Lower lobe of right lung (tissue), 2 donors: ENCODE measurements at places on chromosomes 1 and 21.

- no peak for DNase-seq
These were observed 135.4 kb downstream of the PROX1 start for GRCh38 chr1:214123061-214123784.

GRCh38 chr1:109454497-109455133 is 11.7 kb upstream of the SYPL2 start:
- no peak for DNase-seq

DNA sequence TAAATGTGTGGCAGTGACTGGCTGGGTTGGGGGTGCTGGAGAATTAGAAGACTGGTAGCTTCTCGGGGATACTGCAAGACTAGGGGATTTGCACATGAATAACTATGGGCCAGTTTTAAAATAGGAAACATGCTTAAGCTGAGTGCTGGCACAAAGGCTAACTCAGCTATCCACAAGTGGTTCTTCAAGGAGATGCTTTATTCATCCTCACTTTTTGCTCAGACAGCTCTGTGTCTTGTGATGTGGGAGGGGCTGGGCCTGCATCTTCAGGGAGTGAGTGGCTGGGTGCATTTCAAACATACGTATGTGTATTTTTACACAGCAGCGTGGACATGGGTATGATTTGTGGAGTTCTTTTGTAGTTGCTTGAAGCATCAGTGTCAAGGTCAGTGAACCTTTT is 2.3 kb downstream of the COQ8A start:
- DNase-seq, result no peak

- DNase-seq, result no peak
These were observed 3.6 kb downstream of the PAX7 start for GRCh38 chr1:18634276-18634675.

DNA sequence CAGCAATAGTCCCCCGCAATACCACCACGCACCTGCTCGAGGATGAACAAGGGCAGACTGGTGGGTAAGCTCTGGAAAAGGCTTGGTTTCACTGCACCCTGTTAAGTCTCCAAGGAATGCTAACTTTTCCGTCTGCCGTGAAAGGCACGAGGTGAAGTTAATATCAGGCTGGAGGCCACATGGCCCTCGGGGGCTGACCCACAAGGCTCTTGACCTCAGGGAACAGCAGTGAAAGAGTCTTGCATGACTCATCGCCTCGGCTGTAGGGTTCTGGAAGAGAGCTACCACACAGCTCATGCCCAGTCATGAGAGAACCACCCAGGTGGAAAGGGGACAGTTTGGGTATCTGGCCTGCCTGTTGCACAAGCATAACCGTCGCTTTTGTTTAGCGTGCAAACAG is 24.7 kb downstream of the SCCPDH start:
- DNase-seq, result no peak

GRCh38 chr1:203954788-203955552 is 93.6 kb downstream of the SNRPE start:
- DNase-seq, result no peak

- DNase-seq, result no peak
These were observed 12.2 kb upstream of the ACADM start for GRCh38 chr1:75712306-75712705.

DNA sequence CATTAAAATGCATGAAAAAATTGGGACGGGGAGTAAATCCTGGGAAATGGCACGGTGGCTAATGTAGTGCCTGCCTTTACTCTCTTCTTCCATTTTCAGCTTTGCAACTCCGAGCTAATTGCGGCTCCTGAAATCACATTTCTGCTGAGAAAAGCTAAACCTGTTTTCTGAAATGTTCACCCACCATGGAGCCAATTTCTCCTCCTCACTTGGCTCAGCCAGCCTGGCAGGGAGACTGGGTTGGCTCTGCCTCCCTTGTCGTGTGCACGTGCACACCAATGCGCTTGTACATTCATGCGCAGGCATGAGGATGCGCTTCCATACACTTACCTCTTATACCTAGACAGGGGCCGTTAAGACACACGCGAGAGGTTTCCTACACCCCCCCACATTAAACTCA is 165.4 kb downstream of the PLXNA2 start:
- no peak for DNase-seq

DNA sequence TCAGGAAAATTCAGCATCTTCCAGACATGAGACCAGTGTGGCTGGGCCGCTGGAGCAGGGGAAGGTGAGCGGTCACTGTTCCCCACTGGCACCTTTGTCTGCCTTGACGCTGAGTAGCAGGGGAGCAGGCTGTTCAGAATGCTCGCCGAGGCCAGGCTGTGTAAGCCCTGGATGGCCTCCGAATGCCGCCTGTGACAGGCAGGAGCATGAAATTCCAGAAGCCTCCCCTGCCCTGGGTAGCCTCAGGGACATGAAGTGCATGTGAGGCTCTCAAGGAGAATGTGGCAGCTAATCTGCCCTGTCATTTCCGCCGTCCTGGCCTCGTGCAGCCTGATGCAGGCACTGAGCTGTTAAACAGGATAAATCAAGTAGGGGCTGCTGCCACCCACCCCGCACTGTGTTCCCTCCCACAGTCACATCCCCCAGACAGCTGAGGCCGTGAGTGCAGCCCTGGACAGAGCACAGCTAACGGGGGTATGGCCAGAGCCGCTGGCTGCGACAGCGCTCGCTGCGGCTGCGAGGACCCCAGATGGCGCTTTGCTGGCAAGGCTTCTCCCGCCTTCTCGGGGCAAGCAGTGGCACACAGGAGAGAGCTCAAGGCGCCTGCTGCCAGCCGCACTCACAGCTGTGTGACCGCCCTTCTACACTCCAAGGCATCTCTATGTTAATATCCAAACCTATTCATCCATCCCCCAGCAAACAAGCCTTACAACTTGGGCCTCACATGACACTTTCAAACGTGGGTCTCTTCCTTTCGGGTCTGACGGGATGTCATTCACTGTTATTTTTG is 105.0 kb upstream of the COL6A1 start:
- DNase-seq, result peak; percentile 32
